Stimulated activated CD8-positive, alpha-beta memory T cell treated with anti-CD3 and anti-CD28 coated beads, Interleukin-7, amount 100 ng/mL, for 24 hours (primary cell): ENCODE measurements at places on chromosomes 5 and 9.

DNA sequence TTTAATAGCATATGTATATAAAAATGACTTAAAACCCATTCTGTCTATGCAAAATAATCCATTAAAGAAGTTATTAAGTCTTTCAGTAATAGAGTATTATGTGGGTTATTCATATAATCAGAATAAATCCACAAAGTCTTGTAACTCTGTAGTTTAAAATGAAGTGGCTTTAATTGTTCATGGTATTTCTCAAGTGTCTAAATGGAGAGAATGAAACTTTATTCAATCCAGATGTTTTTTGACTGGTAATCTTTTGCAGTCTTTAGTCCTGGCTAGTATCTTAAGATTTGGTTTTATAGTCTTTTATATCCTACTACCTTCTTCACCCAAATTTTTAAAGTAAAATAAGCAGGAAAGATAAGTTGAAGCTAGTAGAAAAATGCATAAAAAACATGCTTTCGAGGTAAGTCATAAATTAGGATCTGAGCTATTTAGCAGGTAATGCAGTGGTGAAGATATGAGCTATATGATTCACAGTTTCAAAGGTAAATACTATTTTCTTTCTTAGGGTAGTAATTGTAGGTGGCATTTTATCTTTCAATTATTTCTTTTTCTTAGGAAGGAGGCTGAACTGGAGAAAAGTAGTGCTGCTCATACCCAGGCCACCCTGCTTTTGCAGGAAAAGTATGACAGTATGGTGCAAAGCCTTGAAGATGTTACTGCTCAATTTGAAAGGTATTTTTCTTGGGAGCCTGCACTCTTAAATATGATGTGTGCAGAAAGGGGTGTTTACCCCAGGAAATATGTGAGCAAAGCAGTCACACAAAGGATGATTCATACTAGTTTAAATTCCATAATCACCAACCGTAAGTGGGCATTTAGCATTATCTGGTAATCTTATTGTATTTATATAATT lies 17.9 kb downstream of the HMMR start:
- DNase-seq = no peak

DNA sequence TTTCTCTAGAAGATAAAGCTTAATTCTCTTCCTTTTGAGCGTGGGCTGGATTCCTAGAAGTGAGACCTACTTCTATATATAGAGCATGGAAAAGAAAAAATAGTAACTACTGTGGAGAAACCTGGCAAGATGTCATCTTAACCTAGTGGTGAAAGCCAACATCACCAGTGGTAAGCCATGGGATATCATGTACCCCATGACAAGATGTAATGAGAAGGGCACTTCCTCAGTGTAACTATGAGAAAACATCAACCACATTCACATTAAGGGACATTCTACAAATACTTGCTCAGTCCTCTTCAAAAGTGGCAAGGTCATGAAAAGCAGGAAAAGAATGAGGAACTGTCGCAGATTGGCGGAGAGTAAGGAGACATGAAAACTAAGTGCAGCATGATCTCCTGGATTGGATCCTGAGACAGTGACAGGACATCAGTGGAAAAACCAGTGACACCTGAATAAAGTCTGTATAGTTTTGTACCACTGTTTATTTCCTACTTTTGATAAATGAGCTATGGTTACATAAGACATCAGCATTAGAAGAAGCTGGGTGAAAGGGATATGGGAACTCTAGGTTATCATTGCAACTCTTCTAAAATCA lies 65.4 kb downstream of the PRRC1 start:
- DNase-seq = no peak

DNA sequence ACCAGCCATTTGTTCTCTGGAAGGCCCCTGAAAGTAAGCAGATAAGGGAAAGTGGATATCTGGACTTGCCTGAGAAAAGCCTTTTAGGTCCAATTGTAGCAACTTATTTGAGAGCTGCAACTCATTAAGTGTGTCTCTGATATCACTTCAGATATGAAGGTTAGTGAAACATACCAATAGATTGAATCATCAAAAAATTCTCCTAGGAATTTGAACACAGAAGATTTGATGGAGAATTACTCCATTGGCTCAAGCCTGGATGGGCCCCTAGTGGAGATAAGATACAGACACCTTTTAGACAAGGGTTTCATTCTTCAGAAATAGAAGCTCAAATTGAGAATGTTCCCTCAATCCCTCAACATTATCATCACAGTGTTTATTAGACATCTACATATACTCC lies 356.7 kb downstream of the NDUFS4 start:
- no peak for DNase-seq

DNA sequence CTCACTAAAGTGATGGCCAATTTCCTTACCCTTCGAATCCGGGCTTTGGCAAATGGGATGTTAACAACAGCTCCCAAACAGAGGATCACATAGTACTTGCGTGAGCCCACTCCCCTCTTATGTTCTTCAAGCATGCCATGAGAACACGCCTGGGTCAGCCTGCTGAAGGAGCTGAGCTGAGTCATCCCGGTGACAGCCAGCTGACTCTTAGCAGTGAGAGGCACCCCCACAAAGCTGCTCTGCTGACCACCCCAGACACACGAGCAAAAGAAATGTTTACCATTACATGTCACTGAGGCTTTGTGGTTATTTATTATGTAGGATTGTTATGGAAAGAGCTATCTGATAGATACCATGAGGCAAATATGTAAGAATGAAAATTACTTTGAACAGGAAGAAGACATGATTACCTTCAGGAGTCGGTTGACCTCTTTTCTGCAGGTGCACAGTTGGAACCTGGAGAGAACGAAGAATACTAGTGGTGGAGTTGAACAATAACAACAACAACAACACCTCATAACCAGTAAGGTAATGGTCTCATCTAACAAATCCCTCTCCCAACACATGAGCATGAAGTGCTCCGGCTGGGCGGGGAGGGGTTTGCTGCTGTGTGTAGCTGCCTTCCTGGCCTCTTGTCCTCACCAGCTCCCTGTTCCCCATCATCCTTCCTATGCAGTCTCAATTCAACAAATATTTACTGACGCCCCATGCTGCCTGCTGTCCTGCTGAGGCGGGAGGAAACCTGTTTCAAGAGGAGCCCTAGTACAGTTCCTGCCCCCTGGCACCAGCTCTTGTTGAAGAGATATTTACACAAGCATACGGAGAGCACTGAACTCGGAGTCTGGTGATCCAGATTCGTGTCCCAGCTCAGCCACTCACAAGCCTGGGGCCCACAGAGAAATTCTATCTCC lies 69.4 kb upstream of the LHFPL2 start:
- DNase-seq = no peak

DNA sequence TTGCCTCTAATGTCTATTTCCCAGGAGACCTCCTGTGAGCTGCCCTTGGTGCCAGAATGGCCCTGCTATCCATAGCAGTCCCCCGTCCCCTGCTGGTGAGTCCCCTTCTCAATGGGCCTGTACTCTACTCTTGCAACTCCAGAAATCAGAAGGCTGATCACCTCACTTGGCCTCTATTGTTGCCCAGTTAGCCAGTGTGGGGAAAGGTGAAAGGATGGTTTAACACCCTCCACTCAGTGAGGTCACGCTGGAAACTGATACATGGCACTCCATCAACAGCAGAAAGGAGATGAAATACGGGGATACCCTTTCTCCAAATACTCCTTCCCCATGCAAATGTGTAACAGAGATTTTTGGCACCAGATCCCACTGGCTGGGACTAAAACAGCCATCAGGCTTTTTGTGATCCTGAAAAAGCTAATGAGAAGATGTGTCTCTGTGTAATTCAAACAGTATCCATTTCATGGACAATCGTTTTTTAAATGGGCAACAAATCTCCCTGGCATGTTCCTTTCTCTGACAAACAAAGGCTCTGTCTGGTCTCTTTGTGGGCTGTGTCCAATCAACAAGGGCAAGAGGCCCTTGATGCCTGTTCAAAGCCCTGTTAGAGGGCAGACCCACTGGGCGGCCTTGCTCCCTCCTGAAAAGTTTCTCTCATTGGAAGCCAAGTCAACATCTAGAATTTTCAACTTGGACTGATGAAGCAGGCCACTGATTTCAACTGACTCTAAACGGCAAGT lies 343.7 kb downstream of the SPOCK1 start:
- no peak for DNase-seq

DNA sequence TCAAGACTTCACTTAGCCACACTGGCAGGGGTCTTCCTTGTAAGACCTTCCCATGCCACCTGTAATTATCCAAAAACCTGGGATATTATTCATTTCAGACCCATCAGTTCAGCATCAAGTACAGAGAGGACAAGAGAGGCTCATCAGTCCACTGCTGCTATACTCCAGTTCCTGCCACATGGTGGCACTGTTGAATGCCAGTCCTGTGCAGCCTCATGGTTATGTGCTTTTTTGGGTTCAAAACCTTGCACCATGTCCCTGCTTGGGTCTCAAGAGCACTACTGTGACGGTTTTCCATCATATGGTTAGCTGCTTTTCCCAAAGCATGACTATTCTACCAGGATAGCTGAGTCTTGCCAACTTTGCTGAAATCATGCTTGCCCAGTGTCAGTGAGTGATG lies 8.5 kb downstream of the PTGS1 start:
- no peak for DNase-seq

GRCh38 chr5:252546-252945 lies 18.9 kb upstream of the PDCD6 start:
- DNase-seq = no peak

- no peak for DNase-seq
These were observed 102.4 kb upstream of the APC start for GRCh38 chr5:112635276-112635675.

DNA sequence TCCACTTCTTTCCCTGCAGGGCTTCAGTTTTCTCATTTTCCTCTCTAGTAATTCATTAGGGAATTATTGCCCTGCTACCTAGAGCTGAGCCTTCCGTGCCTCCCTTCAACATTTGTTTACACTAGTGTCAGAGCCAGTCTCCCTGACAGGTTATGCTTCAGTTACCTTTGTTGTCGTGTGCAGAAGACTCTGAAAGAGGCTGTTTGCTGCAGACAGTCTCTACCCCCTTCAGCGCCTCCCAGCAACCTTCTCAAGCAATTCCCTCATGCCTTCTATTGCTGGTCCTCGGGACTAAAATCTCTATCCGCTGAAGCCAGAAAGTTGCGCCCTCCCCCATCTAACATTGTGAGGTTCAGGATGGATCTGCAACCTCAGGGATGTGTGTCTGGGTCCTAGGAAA lies 12.8 kb downstream of the RALGPS1 start:
- no peak for DNase-seq

GRCh38 chr5:40689438-40689837 lies 9.7 kb downstream of the PTGER4 start:
- DNase-seq = no peak

DNA sequence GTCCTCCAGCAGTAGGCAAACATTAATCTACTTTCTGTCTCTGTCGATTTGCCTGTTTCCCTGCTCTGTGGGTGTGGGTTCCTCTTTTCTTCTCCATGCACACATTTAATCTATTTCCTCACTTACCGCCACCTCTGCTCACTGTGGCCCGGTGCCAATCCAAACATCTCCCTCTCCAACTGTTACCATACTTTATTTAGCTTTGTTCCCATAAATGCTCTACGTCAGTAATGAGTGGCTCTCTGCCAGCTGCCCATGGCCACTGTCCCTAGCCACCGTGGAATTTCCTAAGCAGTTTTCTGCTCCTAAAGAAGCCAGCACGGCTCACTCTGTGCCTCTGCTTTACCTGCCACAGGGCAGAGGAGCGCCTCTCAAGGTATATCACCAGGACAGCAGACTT lies 19.5 kb upstream of the GOLPH3 start:
- no peak for DNase-seq

DNA sequence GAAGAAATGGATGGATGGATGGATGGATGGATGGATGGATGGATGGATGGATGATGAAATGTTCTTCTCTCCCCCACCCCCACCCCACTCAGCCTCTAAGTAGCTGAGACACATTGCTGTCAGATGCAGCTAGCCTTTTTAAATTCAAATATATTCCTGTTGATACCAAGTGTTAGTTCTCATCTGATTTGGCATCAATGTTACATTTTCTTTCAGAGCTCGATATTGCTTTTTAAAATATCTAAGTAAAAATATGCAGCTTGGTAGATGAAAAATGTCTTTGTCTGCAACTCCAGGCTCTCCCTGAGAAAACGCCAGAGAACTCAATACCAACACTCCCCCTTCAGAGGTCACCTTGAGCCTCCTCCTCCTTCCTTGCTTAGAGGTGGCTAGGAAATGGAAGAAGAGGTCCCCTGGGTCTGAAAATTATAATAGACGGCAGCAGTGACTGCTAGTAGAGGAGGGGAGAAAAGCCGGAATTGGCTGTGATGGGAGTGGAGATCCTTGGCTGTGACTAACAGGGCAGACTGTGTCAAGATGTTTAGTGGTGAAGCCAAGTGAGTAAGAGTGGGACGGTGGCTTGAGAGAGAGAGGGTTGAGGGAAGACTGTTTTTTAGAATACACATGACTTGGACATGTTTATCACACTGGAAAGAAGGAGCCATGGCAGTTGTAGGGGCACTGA lies 156.0 kb downstream of the ZNF462 start:
- no peak for DNase-seq

DNA sequence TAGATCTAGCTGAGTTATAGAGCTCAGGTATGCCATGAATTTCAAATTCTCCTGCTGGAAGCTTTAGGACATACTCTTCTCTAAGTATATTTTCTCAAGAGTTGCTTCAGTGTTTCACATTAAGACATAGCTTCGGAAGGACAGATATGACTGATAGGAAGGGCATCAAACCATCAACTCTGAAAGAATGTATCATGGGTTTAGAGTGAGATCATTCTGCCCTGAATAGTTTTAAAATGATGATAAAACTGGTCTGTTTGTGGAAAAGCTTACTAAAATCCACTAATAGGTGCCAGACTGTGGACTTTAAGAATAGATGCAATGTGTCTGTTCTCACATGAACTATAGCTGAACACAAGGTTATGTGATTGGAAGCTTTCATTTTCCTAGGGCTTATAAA lies 8.4 kb downstream of the SPEF2 start:
- no peak for DNase-seq

DNA sequence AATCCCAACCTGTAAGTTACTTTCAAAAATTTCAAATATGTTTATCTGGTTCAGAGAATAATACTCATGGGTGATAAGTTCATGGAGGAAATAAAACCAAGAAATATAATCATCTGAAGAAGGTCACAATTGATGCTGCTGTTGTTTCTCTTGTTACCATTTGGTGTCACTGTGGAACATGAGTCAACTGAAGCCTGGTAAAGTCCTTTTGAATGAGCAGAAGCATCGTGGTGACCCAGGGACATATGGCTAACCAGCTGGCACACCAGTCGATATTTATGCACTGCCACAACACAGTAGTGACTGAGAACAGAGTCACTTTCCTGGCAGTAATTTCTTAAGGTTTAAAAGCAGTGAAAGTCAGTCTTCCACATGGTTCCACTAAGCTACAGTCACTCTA lies 612.9 kb upstream of the TLE4 start:
- DNase-seq = no peak

GRCh38 chr9:79020276-79020675 lies 551.5 kb upstream of the TLE4 start:
- DNase-seq = no peak
